Fibroblast of skin of scalp (primary cell): ENCODE measurements at places on chromosomes 2 and 18.
A peak's percentile ranks its signal among the peaks of the same experiment; 100 is the strongest.

- DNase-seq, result no peak
These were observed 425 bp downstream of the ASB3 start for GRCh38 chr2:53786352-53786704.

DNA sequence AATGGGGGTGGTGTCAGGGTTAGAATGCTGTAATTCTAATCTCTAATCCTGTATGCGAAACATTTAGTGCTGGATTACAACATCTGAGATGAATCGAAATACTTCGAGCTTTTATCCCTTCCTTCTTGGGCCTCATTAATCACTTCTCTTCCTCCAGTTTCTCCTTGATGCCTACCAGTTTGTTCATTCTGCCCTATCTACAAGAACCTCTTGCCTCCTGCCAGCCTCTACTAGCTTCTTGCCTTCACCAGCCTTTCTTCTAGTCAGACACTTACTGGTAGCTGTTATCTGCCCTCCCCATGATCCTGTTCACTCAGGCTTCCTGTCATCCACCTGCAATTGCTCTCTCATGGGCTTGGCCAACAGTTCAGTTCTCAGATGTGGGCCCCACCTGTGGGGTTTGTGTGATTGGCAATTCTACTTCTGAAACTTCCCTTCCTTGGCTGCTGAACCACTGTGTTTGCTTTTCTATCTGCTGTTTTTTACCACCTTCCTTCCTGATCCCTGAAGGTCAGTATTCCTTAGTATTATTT lies 15.4 kb upstream of the FARP2 start:
- DNase-seq, result no peak

GRCh38 chr2:240917009-240917683 lies 11.0 kb downstream of the CROCC2 start:
- DNase-seq, result no peak

GRCh38 chr2:219695145-219695709 lies 67.8 kb downstream of the SLC4A3 start:
- DNase-seq, result no peak

- no peak for DNase-seq
These were observed 362.8 kb downstream of the FBXO15 start for GRCh38 chr18:73784853-73785252.

DNA sequence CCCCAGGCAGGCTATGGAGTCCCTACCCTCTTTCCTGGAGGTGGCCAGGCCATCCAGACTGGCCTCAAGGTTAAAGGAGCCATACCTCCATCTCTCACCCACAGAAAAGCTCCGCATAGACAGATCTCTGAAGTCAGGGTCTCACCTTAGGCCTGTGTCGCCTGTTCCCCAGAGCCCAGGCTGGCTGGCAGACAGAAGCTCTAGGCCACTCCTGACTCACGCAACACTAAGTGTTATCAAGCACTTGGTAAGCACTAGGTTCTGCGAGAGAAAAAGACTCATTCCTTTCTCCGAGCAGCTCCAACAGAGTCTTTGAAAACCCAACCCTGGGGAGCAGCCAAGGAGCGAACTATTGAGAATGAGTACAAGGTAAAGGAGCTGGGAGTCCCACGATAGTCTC lies 6.1 kb downstream of the SMAD7 start:
- DNase-seq, result no peak

GRCh38 chr2:179655627-179656026 lies 205.8 kb downstream of the ZNF385B start:
- DNase-seq, result peak; percentile 3

DNA sequence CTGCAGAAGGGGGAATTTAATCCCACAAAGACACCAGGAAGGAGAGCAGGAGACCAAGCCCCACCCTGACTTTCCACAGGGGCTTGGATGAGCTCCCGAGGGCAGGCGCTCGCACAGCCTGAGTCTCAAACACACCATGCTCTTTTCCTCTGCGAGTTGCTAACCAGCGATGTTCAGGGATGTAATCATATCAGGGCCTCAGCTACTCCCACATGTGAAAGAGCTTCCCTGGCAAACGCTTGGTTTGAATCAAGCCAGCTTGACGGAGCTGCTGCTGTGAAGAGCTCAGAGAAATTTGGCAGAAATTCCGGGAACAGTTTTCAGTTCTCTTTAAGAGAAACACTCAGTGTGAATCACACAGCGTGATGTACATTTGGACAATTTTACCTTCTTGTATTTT lies 385.8 kb downstream of the GALR1 start:
- no peak for DNase-seq

GRCh38 chr2:164495491-164496223 lies 125.6 kb downstream of the GRB14 start:
- peak; percentile 66 for DNase-seq

GRCh38 chr2:174631009-174631981 lies 33.7 kb upstream of the WIPF1 start:
- DNase-seq, result peak; percentile 91

GRCh38 chr2:196413821-196414274 lies 225.7 kb upstream of the CCDC150 start:
- DNase-seq, result peak; percentile 42

DNA sequence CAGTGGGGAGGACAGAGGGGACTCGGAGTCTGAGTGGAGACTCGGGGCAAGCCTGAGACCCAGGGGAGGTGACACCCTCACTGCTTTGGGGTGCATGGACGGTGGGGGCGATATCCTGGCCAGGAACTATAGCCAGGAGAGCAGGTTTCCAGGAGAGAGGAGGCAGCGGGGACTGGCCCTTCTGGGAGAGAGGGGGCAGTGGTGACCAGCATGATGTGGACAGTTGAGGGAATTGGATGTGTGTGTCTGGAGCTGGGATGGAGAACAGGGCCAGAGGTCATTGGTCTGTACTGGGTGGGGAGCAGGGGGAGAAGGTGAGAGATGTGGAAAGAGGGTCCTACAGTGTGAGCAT lies 63.6 kb downstream of the ACKR3 start:
- DNase-seq, result no peak

DNA sequence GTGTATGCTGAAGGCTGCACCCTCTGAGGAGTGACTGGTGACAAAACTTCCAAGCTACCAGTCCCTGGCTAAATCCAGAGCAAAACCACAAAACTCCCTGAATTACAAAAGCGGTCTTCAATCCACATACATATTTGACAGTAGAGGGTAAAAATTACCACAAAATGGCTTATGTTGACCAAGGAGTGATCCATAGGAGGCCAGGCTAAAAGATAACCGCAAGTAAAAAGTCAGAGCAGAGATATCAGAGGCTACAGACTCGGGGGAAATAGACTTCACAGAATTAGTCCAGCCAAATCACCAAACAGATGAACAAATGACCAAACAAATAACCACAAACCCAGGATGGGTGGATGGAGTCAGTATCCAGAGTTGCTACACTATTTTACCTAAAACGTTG lies 19.4 kb downstream of the STARD6 start:
- no peak for DNase-seq

DNA sequence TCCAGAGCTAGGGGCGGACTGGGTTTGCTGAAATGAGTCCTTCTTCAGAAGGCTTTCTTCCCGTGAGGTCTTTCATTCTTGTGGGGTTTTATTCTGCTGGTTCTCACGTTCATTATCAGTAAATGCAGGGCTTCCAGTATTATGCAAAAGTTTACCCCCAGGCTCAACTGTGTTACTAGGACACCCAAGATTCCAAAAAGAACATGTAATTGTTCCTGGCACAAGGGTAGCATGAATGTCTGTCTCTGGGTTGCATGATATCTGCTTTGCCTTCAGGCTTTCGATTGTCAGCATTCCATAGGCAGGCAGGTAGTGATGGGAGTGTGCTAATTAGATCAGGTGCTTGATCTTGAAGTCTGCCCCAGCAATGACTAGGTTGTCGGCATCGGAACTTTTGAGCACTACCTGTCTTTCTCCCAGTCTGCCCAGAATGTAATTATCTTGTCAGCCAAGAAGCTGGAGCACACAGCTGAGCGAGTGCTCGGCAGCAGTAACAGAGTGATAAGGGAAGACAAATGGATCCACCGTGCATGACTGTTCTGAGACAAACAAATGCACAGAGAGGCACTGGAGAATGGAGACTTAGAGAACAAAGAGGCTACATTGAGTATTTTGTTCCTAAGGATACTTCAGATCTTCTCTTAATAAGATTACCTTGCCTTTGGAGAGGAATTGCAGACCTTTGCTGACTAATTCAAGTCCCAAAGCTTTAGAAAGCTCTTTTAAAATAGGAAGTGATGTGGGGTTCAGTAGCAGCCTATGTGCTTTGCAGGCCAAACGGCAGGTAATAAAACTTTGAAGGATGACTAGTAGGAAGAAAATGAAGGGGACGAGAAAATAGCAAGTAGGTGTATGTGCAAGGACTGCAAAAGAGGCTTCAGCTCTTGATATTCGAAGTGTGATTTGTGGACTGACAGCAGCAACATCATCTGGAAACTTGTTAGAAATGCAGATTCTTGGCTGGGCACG lies 41.9 kb downstream of the ITGB6 start:
- DNase-seq, result peak; percentile 29

- DNase-seq, result peak; percentile 53
These were observed 60.3 kb downstream of the FARSB start for GRCh38 chr2:222595581-222595980.

GRCh38 chr18:30192216-30192615 lies 850.3 kb downstream of the DSC3 start:
- no peak for DNase-seq

DNA sequence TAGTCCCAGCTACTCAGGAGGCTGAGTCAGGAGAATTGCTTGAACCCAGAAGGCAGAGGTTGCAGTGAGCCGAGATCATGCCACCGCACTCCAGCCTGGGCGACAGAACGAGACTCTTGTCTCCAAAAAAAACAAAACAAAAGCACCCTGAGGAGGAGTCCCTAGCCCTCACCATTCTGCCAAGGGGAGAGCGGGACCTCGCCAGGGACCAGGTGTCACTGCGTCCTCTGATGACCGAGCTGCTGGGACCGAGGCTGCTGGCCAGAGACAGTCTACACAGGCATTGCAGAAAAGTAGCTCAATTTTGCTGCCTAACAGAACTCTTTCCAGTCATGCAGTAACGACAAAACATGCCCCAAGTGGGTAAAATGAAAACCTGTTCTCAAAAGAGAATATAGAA lies 18.4 kb downstream of the NCK2 start:
- DNase-seq, result no peak

DNA sequence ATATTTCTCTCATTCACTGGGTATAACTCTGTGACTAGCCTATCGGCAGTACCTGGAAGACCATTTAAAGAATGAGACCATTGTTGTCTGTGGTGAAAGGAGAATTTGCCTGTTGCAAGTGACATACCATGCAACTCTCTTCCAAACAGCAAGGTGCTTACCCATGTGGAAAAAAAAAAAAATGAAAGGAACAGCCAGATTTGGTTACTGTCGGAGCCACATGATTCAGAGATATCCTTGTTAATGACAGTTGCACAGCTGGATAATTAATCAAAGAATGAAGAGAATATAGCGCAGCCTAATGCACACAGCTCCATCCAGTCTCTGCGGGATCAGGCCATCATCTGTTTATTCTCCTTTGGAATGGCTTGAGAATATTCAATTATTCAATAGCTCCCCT lies 141.8 kb downstream of the HRH4 start:
- no peak for DNase-seq

DNA sequence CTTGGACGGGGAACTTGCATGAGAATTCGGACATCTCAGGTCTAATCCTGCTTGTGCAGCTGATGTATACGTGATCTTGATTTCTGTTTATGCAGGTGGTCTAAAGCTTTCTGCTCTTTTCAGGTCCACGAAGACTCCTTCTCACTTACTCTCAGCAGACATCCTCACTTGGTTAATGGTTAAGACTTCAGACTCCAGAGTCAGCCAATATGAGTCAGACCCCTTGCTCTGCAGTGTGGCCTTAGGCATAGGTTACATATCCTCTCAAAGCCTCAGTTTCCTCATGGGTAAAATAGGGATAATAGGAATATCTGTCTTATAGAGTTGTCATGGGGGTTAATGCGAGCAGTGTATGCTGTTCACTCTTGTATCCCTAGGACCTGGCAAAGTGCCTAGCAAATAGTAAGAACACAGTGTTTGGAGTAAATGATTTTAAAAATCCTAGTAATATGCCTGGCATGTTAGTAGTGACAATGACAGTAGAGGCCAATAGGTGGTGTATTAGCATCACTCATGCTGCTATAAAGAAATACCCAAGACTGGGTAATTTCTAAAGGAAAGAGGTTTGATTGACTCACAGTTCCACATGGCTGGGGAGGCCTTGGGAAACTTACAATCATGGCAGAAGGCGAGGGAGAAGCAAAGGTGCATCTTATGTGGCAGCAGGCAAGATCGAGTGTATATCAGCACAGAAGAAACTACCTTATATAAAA lies 42.3 kb downstream of the XRCC5 start:
- peak; percentile 30 for DNase-seq

DNA sequence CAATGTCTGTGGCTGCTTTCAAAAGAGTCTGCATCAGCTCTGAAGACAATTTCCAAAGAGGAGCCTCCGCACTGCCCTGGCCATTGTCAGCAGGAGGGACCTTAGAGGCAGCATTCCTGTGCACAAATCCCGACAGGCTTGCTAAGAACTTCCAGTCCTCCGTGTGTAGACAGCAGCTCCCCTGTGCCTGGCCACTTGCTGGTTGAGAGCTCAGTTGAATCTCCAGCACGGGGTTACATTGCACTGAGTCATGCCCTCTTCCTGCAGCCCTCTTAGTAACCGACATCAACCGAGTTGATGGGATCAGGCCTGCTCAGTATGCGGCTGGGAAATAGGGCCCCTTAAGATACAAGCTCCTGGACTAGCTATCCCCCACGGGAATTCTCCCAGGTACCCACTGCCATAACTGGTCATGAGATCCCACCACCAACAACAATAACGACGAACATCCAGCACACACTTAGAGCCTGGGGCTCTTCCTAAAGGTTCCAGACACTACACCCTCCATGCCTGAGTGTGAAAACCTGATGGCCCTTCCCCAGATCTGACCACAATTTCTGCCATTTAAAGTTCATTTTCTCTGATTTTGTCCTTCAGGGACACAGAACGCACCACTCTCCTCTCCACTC lies 12.0 kb downstream of the ATP6V1B1 start:
- DNase-seq, result peak; percentile 42

DNA sequence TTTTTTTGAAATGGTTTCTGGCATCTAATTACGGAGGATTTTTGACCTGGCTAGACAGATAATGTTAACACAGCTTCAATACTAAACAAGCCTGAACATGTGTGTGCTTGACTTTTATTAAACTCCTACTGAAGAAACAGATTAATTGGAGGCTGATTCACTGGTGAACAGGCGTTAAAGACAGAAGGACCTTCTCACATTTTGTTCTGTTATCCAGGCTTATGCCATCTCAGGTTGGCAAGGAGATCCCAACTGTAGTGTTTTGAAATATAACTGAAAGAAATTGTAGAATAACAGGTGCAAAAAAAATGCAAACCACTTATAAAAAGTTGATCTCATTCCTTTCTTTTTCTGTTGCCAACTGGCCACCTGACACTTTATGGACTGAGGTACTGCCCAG lies 269.6 kb downstream of the ARHGAP15 start:
- DNase-seq, result no peak

- DNase-seq, result no peak
These were observed 167.9 kb upstream of the SPOPL start for GRCh38 chr2:138333677-138334076.

- DNase-seq, result no peak
These were observed 13.2 kb downstream of the DYSF start for GRCh38 chr2:71466301-71467179.

DNA sequence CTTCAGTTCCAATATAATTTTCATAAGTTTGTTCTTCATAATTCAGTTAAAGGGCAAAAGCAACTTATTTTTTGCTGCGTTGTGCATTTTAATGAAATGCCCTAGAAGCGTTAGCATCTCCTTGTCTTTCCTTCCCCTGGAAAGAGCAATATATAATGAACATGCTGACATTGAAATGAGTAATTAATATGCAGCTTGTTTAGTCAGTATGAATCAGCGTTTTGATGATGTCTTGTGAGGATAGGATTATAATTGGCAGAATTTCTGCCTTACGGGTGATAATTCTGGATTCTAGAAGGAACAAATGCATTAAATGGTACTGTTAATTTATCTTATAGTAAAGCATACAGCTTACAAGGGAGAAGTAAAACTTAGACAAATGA lies 152.3 kb upstream of the MMADHC start:
- no peak for DNase-seq
